ENCODE measurements at places on chromosomes 6 and 20. TPM values are rescaled to one million over a fixed set of nuclear protein-coding genes. Genes with fewer than 3 reads are reported as not detected.

GRCh38 chr20:36454332-36454697 lies 87.0 kb upstream of the MYL9 start:
- no peak for DNase-seq

GRCh38 chr6:134249759-134250602 lies 67.9 kb downstream of the SGK1 start:
- DNase-seq: no peak

DNAJC5 gene
- 30.1 TPM for total RNA-seq

- DNase-seq: no peak
These were observed 10.3 kb downstream of the DSE start for GRCh38 chr6:116381000-116381399.

HCK gene
- not detected for total RNA-seq

STX11 gene
- 19.6 TPM for total RNA-seq

DNA sequence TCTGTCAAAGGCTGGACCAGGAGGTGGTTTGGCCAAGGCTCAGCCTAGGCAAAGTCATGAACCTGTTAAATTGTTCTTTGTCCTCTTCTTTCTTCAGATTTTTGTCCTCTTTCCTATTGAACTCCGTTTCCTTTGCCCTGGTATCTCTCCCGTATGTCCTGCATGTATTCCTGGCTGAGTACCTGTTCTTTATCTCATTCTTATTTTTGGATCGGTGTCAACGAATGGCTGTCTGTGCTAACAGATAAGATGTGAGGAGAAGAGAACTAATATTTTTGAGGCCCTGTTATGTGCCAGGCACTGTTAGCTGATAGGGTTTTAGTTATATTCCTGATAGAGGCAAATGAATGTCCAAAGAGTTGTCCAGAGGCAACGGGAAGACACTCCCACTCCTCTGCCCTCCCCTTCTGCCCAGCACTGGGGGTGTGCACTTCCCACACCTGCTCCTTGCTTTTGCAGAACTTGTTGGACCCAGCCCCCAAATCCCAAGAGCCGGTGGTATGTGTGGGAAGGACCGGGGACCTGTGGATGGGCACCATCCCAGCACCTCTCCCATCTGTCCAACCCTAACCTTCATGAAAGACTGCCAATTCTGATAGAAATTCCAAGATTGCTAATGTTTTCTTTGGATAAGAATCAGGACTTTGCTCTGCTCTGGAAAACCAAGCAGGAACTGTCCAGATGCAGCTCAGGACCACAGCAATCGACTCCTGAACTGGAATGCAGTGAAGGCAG lies 20.6 kb downstream of the MMP24OS start:
- DNase-seq: no peak

SYCP2 gene
- total RNA-seq: 2.1 TPM

DNA sequence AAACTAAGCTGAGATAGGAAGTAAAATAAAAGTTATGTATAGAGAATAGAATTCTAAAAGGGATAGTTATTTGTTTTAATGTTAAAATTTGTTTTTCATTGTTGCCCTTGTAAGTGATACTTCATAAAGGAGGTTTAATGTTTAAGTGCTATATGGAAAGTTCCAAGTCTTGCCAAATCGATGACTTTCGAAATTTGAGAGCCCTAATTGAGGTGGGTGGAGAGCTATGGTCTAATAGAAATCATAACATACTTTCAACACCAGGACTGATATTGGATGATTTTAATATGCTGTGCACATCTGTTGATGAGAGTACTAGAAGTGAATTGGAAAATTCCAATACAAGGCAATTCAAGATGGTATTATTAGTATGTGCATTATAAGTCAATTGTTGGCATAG lies 64.6 kb downstream of the RNF144B start:
- DNase-seq: no peak
